ENCODE measurements at places on chromosomes 16 and 17. TPM values are rescaled to one million over a fixed set of nuclear protein-coding genes. Genes with fewer than 3 reads are reported as not detected.

The KRTAP4-9 gene
- not detected for total RNA-seq

The YBX2 gene
- 0.96 TPM for total RNA-seq

The MYH11 gene
- total RNA-seq: 1,356 TPM

The LRRC37A2 gene
- total RNA-seq: 8.9 TPM

The GNGT2 gene
- total RNA-seq: not detected

The MT3 gene
- not detected for total RNA-seq
